ENCODE measurements at places on chromosomes 6 and 20. TPM values are rescaled to one million over a fixed set of nuclear protein-coding genes. Genes with fewer than 3 reads are reported as not detected.

Gene PNLDC1
- 0.09 TPM for polyA plus RNA-seq

Gene WFDC12
- polyA plus RNA-seq = not detected

Gene KCNG1
- 35.0 TPM for polyA plus RNA-seq

Gene SSTR4
- 0.14 TPM for polyA plus RNA-seq

Gene CLDN20
- polyA plus RNA-seq = not detected

Gene KCNS1
- polyA plus RNA-seq = 2.0 TPM

Gene TCF19
- 12.5 TPM for polyA plus RNA-seq

DNA sequence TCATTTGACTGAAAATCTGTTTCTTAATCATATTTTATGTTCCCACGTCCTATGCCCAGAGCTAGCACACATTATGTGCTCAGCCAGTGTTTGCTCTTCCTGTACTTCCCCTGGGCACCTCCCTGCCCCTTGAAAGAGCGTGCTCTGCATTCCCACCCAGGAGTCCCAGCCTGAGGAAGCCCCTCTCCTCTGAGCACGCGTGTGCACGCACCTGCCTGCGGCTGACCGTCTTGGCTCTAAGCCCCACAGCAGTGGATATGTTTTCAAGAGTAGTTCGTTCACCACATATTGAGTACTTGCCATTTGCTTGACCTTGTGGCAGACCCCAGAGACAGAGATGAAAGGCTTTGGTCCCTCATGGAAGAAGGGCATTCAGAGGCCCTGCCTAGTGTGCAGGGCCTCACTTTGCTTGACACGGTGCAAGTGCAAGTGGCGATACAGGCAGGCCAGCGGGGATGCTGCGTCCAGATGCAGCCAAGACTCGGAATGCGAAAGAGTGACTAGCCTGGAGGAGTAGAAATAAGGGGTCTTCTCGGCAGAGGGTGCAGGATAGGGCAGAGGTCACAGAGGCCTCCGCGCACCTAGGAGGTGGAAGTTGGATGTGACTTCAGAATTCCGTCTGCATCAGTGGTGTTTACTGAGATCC, 14.1 kb downstream of the SYNDIG1 start:
- H3K27ac ChIP-seq = no peak overlapping the region
- peaks cover 7% of the 10 kb centered on the region for H3K36me3 ChIP-seq
- no peak for DNase-seq
- H3K27me3 ChIP-seq = no peaks in the 10 kb centered on the region
- no peaks in the 10 kb centered on the region for H3K4me1 ChIP-seq

GRCh38 chr6:116783852-116784251, 18.3 kb upstream of the FAM162B start:
- no peak overlapping the region for H3K4me3 ChIP-seq
- no peak for DNase-seq

GRCh38 chr6:24016286-24016685, 109.7 kb upstream of the NRSN1 start:
- no peaks in the 10 kb centered on the region for H3K27me3 ChIP-seq
- DNase-seq = no peak
- H3K36me3 ChIP-seq = no peaks in the 10 kb centered on the region
- no peak overlapping the region for H3K27ac ChIP-seq

DNA sequence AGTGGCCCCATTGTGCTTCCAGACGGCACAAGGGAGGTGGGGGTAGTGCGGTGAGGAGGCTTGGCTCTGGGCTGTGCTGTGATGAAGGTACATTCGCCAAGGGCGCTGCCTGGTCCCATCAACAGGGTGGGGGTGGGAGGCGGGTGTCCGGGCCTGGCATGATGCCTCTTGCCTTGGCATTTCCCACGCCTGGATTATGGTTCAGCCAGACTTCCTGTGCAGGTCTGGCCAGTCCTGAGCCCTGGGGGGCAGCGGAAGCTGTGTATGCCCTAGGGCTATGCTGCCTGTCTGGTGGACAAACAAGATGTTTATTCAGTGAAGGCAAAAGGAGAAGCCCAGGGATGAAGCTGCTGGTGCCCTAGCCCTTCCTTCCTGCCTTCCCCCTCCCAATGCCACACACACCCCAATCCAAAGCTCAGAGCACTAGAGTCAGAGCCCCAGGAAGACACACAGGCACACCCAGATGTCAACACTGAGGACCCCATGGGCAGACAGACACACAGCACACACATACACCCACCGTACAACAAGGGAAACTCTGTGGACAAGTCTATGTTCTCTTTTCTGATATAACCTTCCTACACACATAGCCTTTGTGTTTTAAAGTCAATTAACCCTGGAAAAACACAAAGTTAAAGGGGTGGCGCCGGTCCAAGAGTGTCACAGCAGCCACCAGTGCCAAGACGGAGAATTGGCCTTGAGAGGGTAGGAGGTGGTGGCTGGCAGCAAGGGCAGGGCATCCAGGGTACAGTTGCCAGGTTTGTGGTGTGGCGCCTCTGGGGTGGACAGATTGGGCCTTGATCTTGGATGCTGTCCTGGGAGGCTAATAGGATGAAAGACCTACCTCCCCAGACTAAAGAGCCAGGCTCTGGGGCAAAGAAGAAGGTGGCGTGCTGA, 54.7 kb upstream of the SAYSD1 start:
- H3K4me1 ChIP-seq = no peaks in the 10 kb centered on the region
- H3K4me3 ChIP-seq = no peak overlapping the region
- no peaks in the 10 kb centered on the region for H3K36me3 ChIP-seq
- no peak overlapping the region for H3K27ac ChIP-seq
- H3K27me3 ChIP-seq = no peaks in the 10 kb centered on the region

- no peak for DNase-seq
- no peaks in the 10 kb centered on the region for H3K4me1 ChIP-seq
- no peak overlapping the region for H3K27ac ChIP-seq
- no peak overlapping the region for H3K4me3 ChIP-seq
- no peaks in the 10 kb centered on the region for H3K36me3 ChIP-seq
Observed at GRCh38 chr6:47527274-47527673, 49.7 kb downstream of the CD2AP start.

GRCh38 chr6:56004426-56004825, 129.0 kb upstream of the BMP5 start:
- H3K4me3 ChIP-seq = no peak overlapping the region
- no peaks in the 10 kb centered on the region for H3K36me3 ChIP-seq
- DNase-seq = no peak
- H3K27ac ChIP-seq = no peak overlapping the region
- H3K4me1 ChIP-seq = no peaks in the 10 kb centered on the region

GRCh38 chr6:161246725-161247124, 27.1 kb downstream of the AGPAT4 start:
- H3K27ac ChIP-seq = no peak overlapping the region
- H3K36me3 ChIP-seq = no peaks in the 10 kb centered on the region
- no peaks in the 10 kb centered on the region for H3K27me3 ChIP-seq
- no peak for DNase-seq
- no peak overlapping the region for H3K4me3 ChIP-seq

DNA sequence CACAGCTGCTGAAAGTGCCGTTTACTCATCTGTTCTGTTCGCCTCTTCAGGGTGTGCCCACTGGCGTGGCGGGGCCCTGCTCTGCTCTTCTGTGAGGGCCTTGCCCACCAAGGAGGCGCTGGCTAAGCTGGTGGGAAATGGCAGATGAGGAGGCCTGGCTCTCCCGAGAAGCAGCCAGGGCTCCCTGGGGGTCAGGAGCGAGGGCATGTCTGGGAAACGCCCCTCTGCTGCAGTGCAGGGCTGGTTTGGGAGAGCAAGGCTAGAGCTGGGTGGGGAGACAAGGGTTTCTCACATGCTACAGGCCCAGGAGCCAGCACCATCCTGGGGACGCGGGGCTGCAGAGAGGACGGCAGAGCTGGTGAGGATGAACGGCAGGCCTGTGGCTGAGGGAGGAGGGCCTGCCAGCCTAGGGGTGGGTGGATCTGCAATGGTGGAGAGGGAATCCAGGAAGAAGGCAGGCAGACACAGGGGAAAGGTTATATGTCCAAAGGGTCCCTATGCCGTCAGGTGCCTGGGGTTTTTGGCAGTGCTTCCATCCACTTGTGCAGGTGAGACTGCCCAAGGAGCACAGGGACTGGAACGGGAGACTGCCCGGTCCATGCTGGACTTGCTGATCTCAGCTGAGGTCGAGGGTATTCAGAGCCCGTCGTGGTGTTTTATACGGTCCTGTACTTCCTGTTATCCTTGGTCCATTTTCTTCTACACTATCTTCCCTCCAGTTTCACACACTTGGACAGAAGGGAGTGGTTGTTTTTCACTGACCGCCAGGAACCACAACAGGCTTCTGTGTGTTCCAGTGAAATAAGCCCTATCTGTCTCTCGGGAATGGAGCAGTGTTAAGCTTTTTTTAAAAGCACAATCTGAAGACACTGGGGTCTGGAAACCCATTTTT, 119.2 kb downstream of the SYCP2 start:
- H3K36me3 ChIP-seq = no peaks in the 10 kb centered on the region
- H3K4me3 ChIP-seq = no peak overlapping the region
- peak; percentile 40 for DNase-seq

DNA sequence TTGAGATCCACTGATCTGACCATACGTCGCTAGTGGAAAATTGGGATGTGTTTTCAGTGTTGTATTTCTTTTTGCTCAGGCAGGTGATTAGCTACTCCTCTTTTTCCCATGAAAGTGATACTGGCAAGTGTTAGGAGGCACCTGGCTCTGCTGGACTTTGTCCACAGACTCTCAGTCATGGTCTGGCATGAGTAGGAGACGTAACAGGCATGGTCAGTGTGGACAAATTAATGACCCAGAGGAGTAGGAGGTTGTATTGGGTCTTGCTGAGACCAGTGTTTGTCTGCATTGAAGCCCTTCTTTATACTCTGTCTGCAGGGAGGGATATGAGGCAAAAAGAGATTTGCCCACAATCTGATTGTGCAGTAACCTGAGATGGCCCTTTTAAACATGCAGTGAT, 178.7 kb downstream of the DTNBP1 start:
- no peaks in the 10 kb centered on the region for H3K27me3 ChIP-seq
- H3K4me1 ChIP-seq = no peaks in the 10 kb centered on the region
- H3K36me3 ChIP-seq = peaks cover 23% of the 10 kb centered on the region
- no peak overlapping the region for H3K27ac ChIP-seq

GRCh38 chr20:38900606-38901005, 25.6 kb upstream of the FAM83D start:
- H3K27me3 ChIP-seq = no peaks in the 10 kb centered on the region
- no peak for DNase-seq
- no peaks in the 10 kb centered on the region for H3K36me3 ChIP-seq
- H3K27ac ChIP-seq = no peak overlapping the region
- H3K4me1 ChIP-seq = no peaks in the 10 kb centered on the region
- no peak overlapping the region for H3K4me3 ChIP-seq

- H3K4me3 ChIP-seq = no peak overlapping the region
- no peak overlapping the region for H3K27ac ChIP-seq
- no peaks in the 10 kb centered on the region for H3K27me3 ChIP-seq
Observed at GRCh38 chr20:43947316-43947710, 32.7 kb downstream of the TOX2 start.

GRCh38 chr6:28586962-28587745, 61.5 kb downstream of the GPX5 start:
- H3K4me1 ChIP-seq = peaks cover 3% of the 10 kb centered on the region
- DNase-seq = peak; percentile 64
- H3K36me3 ChIP-seq = no peaks in the 10 kb centered on the region
- H3K27me3 ChIP-seq = no peaks in the 10 kb centered on the region
- peak overlapping the region; percentile 99 for H3K4me3 ChIP-seq

DNA sequence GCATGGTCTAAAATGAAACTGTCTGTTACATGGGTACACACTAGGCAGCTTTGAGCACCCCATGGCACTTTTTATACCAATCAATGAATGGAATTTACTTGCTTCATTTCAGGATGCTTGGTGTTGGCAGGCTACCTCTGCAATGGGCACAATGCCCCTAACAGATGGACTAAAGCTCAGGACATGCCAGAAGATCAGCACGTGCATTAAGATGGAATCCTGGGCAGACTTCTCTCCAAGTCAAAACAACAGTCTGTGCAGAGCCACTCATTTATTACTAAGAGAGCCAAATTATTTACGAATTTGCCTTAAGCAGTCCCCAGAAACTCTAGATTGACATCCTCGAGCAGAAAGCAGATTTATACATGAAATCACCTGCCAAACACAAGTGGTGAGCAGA, 55.8 kb upstream of the SCML4 start:
- H3K27ac ChIP-seq = no peak overlapping the region
- H3K27me3 ChIP-seq = no peaks in the 10 kb centered on the region
- no peak for DNase-seq

DNA sequence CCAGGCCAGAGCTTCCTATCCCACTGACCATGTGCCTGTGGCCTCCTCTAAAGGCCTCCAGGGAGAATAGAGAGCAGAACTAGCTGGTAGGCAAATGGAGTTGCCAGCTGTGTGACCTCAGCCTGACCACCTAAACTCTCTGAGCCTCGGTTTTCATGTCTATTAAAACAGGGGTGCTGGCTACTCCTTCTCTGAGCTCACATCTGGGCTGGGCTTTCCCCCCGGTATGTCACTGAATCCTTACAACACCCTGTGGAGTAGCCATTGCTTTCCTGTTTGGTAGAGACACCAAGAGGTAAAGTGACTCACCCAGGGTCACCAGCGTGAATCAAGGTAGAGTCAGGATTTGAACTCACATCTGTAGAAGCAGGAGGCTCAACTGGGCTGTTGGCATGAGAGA, 132.1 kb downstream of the JPH2 start:
- H3K4me1 ChIP-seq = no peaks in the 10 kb centered on the region
- H3K4me3 ChIP-seq = no peak overlapping the region
- no peaks in the 10 kb centered on the region for H3K27me3 ChIP-seq
- no peaks in the 10 kb centered on the region for H3K36me3 ChIP-seq
- H3K27ac ChIP-seq = no peak overlapping the region
- no peak for DNase-seq

GRCh38 chr20:49948809-49949507, 12.8 kb downstream of the RNF114 start:
- no peaks in the 10 kb centered on the region for H3K27me3 ChIP-seq
- no peaks in the 10 kb centered on the region for H3K4me1 ChIP-seq
- H3K4me3 ChIP-seq = no peak overlapping the region
- H3K27ac ChIP-seq = no peak overlapping the region

GRCh38 chr20:44582311-44583025, at the start of gene PKIG:
Gene PKIG (plus strand): TSS chr20:44582579. CDS start chr20:44614557, 31,978 bp downstream.
- no peak for DNase-seq
- peaks cover 11% of the 10 kb centered on the region for H3K4me1 ChIP-seq
- H3K4me3 ChIP-seq = no peak within 1 kb of the TSS
- H3K27me3 ChIP-seq = no peaks in the 10 kb centered on the region
- H3K27ac ChIP-seq = no peak within 1 kb of the TSS
- no peaks in the 10 kb centered on the region for H3K36me3 ChIP-seq

- no peak overlapping the region for H3K4me3 ChIP-seq
- H3K27ac ChIP-seq = no peak overlapping the region
- no peak for DNase-seq
Observed at GRCh38 chr20:63950701-63951397, 5.4 kb downstream of the UCKL1 start.

DNA sequence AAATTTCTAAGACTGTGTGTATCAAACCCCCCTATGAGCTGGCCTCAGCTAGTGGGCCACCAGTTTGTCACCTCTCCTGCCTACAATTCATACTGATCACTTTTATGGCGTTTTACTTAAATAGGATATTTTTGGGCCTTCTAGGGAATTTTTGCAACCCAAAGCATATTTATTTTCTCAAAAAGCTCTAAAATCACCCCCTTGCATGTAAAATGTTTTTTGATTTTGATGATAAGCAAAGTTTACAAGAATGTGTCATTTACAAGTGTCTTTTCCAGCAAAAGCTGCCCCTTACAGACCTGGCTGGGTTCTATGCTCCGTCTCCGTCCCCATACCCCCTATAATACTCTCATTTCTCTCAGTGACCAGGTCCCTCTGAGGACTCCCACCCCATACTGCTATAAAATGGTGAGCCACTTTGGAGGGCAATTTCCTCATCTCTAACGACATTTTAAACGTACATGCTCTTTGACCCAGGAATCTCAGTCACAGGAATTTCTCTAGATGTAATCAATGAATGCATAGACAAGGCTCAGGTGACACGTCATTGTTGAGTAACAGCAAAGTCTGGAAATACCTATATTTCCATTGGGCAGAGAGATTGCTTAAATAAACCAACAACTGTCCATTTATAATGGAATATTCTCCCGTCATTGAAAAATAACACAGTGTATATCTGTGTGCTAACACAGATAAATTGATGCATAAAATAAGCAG, 13.9 kb upstream of the OCSTAMP start:
- H3K27ac ChIP-seq = no peak overlapping the region
- H3K36me3 ChIP-seq = no peaks in the 10 kb centered on the region
- peaks cover 8% of the 10 kb centered on the region for H3K4me1 ChIP-seq
